ENCODE measurements at places on chromosomes 2 and 18. TPM values are rescaled to one million over a fixed set of nuclear protein-coding genes. Genes with fewer than 3 reads are reported as not detected.

DNA sequence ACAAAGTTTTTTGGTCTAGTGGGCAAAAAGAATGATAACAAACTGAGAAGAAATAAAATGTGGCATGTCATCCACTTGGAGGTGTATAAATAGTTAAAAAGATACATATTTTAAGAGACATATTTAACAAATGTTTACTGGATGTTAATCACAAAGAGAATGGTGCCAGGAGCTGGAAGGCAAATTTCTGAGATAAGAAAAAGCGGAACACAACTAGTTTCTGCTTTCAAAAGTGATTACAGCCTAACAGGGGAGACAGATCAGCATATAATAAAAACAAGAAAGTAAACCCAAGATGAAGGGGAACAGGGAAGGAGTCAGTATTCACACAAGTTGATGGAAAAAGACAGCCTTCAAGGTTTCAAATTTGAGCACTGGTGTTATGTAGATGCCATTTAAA is 91.3 kb downstream of the OLA1 start:
- no peak for DNase-seq

- no peak for DNase-seq
Measured at GRCh38 chr2:18268400-18268799, 292.1 kb downstream of the RDH14 start.

DNA sequence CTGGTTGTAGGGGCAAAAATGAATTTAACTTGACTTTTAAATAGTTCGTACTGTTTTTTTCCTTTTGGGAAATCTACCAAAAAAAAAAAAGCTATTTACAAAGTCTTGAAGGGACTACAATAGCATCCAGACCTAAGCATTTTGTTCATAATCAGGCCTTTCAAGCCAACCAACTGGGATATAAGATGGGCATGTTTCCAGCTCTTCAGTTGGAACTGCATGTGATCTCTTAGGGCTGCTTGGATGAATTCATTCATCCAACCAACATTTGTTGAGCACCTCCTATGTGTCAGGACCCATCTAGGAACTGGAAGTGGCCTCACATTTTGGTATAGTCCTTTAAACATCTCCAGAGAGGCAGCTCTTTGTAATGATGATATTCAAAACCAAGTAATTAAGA is 98.6 kb downstream of the AAK1 start:
- no peak for DNase-seq

DNA sequence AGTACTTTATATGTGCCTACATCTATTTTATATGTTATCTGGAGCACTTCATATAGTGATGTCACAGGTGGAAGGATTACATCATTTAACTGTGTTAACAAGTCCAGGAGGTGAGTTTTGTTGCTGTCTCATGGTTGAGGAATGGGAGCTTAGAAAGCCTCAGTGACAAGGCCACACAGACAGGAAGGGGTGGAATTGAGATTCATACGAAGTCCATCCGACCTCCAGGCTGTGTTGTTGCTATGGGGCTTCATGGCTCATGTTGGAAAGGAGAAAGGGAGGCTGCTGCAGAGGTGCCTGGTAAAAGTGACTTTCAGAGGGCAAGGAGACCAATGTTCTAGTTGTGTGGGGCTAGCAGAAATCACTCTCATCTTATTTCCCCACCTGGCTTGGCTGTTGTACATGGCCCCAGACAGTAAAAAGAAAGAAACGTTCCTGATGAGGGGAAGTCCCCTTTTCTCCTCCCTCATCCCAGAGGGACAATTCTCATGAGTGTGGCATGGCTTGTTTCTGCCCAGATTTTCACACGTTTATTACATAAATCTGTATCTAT is 31.0 kb upstream of the GREB1 start:
- DNase-seq = no peak

Gene FEZ2
- 17.3 TPM for total RNA-seq

Gene EHD3
- 17.6 TPM for total RNA-seq

Gene CGREF1
- 1.8 TPM for total RNA-seq

Gene RUFY4
- not detected for total RNA-seq

Measured in cardiac muscle cell (in vitro differentiated cells and primary cell).